ENCODE measurements at places on chromosomes 5 and 9.
A peak's percentile ranks its signal among the peaks of the same experiment; 100 is the strongest.

- DNase-seq: no peak
These were observed 11.1 kb downstream of the UBAP2 start for GRCh38 chr9:34037626-34038025.

GRCh38 chr5:93209476-93209875, 371.5 kb downstream of the NR2F1-AS1 start:
- no peak for DNase-seq

DNA sequence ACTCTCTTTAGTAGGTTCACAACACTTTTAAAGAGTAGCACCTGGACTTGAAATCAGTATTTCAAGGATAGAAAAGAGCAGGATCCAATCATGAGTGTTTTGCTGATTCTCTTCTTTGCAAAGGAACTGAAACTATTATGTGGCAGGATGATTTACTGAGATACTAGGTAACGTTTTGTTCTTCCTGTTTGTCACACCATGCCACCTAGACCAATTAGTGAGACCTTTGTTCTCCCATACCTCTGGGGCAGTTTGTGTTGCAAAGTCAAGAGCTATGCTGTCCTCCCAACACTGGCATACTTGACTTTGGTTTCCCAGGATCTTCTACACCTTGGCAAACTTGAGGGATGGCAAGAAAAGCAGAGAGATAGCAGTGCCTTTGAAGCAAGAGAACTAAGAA, 43.4 kb downstream of the PPP1R2B start:
- DNase-seq: no peak

DNA sequence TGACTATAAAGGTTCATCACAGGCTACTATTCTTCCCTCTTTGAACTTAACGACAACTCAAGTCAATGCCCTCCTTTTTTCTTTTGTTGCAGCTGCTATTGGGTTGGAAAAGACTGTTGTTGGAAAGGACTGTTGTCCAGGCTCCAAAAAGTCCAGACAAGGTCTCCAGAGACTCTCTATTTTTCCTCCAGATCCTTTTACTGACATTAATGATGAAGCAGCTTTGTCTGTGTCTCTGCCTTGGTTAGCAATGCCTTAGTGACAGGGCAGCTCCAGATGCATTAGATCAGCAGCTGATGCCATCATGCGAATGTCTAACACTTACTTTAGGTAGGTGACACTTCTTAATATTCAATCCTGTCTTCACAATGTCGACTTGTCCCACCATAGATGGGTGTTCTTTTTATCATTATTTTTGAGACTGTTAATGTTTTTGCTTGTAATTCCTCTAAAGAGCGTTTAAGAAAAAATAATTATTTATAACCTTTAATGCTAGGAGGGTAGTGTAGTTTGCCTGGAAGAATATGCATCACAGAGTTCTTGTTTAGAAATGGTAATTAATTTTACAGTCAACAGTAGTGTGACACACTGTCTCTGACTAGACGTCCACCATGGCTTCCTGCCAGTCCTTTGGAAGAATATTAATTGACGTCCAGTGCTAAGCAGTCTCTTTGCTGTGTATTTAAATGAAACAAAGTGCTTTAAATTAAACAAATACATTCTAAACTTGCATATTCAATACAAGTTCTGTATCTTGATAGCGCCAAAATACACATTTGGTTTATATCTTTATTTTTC, 492.2 kb downstream of the NR2F1-AS1 start:
- no peak for DNase-seq

DNA sequence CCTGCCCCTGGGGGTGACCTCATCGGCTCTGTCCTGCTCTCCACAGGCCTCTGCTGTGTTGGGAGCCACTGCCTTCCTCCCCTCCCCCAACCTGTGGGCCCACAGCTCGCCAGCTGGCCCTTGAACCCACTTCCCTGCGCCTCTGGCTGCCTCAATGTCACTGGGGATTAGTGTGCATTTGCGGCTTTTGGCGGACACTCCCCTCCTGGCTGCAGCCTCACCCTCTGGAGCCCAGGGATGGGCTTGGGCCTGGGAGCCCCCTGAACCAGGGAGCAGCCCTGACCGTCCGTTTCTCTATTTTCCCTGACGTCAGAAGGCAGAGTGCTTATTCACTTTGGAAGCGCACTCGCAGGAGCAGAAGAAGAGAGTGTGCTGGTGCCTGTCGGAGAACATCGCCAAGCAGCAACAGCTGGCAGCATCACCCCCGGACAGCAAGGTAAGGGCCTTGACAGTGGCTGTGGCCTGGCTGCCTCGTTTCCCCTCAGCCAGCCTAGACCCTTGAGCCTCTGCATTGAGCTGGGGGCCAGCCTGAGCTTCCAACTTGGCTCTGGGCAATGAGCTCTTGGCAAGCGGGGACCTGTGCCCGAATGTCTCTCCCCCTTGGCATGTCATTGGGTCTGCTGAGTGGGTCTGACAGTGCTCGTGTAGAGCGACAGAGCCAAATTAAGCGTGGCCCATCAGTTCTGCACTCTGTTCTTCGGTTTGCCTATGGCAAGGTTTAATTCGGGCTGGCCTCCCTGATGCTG, 73.1 kb downstream of the RGS3 start:
- DNase-seq: no peak

DNA sequence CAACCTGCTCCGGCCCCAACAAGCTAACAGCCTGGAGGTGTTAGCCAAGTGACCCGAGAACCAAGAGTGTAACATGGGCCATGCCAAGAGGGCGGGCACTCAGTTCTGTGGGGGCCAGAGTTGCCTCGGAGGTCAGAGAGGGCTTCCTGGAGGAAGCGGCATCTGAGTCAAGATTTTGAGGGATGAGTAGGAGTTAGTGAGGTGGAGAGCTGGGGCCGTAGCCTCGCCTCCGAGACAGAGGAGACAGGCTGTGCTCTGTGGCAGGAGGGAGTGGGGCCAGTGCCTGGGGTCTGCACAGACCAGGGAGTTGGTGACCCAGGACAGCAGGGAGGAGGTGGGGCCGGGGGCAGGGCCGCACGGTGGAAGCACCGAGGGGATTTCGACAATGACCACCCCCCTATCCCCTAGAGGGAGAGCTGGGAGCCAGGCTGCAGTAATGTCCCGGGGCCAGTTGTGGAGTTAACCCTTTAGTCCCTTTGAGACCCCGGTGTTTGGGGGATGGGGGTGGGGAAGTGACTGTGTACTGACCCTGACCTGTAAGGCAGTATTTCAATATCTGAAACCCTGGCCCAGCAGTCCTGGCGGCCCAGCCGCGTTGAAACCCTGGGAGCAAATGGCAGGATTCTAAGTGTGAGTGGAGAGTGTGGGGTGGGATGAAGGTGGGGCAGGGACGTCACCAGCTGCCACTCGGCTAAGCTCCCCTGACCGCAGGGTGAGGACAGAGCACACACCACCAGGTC, 148.7 kb upstream of the COL5A1 start:
- DNase-seq: no peak

DNA sequence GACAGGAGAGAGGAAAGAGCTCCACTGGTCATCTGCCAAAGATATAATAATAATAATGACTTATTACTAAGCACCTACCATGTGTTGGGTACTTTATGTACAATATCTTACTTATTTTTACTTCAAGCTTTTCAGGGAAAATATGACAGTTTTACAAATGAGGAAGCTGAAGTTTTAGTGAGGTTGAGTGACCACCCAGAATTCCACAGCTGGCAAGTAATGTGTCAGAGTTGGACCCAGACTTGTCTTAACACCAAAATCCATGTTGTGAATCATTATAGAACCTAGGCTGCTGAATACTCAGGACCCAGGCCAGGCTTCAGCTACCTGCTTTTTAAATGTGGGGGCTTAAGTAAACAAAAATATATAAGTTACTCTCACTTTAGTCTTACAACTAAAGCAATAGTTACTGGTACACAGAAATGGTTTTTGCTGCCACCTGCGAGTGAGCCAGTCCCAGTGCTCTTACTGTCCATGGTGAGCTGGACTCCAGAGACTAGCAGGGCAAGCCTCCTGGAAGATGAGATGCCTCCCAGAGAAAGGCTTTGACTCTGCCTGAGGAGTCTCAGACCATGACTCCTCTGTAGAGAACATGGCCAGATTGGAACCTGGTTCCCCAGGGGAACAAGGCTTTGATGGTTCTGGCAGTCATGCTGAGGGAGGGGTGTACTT, 29.9 kb downstream of the RUSC2 start:
- DNase-seq: no peak

DNA sequence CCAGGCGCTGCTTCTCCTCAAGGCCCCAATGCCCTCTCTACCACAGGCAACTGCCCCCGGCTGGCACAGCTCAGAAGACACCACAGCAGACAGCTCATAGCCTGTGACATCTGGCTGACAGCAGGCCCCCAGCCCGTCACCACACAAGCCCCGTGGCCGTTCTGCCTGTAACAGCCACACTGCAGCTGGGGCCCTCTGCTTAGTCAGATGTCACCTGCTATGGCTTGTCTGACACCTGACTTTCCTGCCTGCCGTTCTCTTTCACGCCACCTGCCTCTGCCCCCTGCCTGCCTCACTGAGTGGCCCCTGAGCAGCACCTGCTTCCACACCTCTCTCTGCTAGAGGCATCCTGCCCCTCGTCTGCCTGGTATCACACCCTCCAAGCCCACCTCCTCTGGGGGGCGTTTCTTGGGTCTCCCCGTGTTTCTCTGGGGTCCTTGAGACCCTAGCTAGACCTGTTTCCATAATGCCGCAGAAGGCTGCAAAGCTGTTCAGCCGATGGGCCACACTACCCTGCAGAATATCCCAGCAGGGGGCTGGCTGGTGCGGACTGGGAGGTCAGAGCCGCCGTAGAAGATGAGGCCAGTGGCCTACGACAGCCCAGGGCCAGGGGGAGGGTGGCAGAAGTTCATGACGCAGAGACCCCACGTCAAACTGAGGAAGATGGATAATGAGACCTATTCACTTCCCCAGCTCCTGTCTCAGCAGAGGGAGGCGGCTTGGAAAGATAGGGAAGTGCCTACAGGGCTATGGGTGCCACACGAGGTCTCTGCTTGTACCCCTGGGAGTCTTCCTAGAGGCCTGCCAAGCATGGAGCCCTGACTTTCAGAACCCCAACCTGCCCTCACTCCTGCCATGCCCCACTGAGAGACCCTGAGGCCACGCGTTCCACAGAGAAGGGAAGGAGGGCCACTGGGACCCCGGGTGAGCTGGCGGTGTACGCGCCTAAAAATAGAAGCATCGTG, 95.1 kb downstream of the ZNF354C start:
- DNase-seq: no peak

GRCh38 chr9:101369286-101369685, 15.5 kb downstream of the BAAT start:
- DNase-seq: no peak

GRCh38 chr5:81425569-81425968, 31.6 kb upstream of the ACOT12 start:
- no peak for DNase-seq

DNA sequence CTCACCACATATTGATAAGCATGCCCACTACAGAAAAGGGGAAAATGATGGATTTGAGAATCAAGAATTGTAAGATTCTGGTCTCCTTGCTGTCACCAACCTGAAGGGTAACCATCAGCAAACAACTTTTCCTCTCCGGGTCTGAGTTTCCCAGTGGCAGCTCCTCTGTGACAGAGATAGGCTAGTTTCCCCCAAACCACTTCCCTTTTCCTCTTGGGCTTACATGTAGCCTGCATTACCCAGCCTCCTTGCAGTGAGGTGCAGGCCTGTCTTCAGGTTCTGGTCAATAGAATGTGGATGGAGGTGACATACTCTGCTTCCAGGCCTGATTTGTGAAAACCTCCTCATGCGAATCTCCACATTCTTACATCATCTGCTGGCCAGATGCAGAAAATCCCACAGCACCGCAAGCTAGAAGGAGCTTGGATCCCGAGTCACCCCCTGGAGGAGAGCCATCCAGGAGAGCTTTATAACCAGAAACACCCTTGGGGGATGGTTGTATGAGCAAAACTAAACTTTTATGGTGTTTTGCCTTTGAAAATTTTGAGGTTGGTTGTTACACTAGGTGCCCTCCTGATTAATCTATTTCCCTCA, 206.1 kb downstream of the RGS3 start:
- DNase-seq: no peak

GRCh38 chr5:178640331-178641045, 13.6 kb upstream of the CLK4 start:
- DNase-seq: peak; percentile 82

- DNase-seq: peak; percentile 98
These were observed 156.3 kb upstream of the IER5L start for GRCh38 chr9:129334105-129334935.

GRCh38 chr9:111926421-111926875, 29.8 kb downstream of the UGCG start:
- DNase-seq: no peak

DNA sequence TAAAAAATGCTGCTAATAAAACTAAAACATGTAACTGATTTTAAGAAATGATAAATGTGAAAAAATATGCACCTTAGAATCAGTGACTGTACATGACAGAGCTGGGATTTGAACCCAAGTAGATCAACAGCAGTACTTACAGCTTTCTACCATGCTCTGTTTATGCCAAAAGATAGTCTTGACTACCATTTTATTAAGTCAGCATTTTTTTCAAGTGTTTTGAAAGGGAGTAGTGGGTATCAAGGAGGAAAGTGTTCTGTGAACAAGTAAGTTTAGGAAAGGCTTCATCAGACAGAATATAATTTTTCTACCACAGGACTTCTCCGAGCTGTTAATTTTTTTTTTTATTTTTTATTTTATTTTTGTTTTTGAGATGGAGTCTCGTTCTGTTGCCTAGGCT, 180.4 kb upstream of the GLRA1 start:
- DNase-seq: no peak

DNA sequence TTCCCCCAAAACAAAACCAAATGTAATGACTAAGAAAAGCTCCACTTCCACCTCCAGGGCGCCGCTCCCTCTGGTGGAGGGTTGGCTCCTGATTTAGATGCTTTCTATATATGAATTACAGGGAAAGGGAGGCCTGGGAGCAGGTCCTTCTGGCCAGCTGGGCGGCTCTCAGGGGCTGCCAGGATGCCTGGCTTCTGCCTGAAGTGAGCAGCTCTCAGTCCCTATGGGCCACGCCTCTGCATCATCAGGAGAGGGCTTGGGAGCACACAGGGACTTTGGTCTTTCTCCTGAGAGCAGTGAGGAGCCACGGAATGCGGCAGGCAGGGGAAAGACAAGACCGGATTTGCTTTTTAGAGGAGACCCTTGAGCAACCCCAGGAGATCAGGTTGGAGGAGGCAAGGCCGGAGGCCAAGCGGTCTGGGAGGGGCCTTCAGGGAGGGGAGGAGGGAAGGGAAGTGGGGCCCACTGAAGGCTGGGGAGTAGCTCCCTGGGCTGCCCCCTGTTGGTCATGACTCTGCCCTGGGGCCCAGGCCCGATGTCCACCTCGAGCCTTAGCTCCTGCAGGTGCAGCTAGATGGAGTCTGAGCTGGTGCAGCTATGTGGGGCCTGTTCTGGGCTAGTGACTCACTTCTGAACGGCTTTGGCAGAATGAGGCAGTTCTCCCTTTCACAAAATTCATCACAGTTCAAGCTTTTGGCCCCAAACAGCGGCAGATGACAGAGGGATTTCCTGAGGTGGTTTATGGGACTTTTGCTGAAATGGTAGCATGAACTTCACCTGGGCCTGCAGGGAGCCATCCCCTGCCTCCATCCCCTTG, 11.3 kb upstream of the GRHPR start:
- no peak for DNase-seq

- DNase-seq: peak; percentile 96
These were observed 52.8 kb downstream of the IRF1 start for GRCh38 chr5:132437604-132438266.

DNA sequence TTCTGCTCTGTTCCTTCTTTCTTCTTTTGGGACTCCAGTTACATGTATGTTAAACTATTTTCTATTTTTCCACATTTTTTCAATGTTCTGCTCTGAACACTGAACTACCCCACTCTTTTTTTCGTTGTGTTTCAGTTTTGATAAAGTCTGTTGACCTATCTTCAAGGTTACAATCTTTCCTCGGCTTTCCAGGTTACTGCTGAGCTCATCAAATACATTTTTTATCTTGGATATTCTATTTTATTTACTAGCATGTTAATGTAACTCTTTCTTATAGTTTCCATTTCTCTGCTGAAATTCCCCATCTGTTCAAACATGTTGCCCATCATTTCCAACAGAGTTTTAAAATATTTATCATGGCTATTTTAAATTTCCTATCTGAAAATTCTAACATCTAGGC, 13.8 kb downstream of the NEUROG1 start:
- DNase-seq: no peak
